Stimulated activated CD4-positive, alpha-beta T cell treated with anti-CD3 and anti-CD28 coated beads, Interleukin-12 subunit alpha, Interleukin-12 subunit beta, amount 100 ng/mL, for 24 hours (primary cell): ENCODE measurements at places on chromosomes 6 and 20.

GRCh38 chr6:29827579-29828470 lies at the start of gene HLA-G:
TSS of gene HLA-G (plus strand) at chr6:29827825. CDS start at chr6:29827845, 20 bp downstream.
- DNase-seq, result no peak

GRCh38 chr6:143980921-143981320 lies 27.1 kb downstream of the PLAGL1 start:
- no peak for DNase-seq

GRCh38 chr6:158708239-158708638 lies 58.4 kb downstream of the SYTL3 start:
- DNase-seq, result no peak

- DNase-seq, result no peak
Measured at GRCh38 chr20:23459461-23460150, 6.9 kb upstream of the CST11 start.

DNA sequence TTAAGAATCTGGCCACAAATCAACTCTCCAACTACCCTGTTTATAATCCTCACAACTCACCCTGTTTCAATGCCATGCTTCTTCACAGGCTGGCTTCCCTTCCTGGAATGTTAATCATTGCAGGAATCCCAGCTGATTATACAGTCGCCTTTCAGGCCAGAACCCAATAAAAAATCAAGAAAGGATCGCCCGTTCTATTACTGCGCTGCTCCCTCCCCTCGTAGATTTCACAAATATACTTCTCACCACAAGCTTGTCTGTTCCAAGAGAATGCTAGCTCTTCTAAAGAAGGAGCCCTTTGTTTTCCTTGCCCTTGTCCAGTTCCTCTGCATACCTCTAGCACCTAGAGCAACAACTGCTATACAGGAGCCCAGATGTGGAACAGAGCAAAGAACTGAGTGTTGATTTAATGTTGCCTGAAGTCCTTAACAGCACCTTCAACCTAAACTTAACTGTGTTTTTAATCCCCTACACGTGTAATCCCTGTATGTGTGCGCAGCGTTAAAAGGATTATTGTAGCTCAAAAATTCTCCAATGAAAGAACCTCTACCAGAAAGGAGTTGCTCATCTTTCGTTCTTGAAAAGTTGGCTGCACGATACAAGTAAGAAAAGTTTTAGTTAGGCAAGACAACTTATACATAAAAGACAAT lies 988 bp downstream of the ECHDC1 start:
- no peak for DNase-seq

DNA sequence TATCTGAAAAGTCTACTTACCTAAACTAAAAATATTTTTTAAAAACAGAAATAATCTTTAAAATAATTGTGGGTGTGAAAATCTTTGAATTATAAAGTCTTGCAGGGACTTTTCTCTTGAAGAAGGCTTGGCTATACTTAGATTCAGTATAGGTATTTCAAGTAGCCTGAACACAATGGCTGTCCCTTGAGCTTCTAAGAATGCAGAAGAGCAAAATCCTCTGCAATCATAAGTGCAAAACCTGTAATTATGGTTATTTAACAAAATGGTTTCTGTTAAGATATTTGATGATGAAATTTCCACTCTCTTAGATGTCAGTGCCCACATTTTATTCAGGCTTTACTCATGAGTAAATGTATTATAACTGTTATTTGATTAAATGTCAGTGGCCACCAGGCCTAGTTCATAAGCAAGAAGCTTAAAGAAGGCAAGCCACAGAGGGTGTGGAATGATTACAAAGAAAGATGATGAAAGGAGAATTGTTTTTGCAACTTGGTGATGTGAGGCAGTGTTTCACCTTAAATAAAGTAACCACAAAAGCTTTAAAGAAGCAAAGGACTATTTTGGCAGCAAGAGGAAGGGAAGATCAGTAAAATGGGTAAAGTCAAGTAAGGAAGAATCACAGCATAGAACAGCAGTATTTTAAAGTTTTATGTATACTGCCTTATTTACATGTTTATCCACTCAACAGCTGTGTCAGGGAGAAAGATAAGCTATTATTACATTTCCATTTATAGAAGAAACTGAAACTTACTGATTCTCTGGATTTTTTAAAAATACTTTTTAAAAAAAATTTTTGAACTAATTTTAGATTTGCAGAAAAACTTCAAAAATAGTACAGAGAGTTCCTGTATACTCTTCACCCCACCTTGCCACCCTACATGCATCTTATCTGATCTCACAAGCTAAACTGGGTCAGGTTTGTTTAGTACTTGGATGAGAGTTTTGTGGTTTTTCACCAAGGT lies 351.2 kb upstream of the RUNX2 start:
- DNase-seq, result no peak

DNA sequence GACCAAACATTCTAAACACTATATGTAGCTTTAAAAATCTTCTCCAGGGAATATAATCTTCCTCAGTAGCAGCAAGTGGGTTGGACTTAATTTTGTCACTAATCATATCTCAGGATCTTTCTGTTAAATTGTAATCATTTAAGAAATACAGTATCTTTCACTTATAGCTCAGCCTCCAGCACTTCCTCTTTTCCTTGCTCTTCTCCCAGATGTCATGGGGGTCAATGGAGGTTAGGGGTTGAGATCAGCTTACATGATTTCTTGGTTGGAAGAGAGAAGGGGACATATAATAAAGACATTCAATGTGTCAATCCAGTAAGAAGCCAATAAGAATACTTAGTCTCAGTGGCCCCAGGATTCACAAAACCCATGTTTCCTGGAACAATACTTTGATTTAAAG lies 15.7 kb upstream of the REPS1 start:
- DNase-seq, result no peak

DNA sequence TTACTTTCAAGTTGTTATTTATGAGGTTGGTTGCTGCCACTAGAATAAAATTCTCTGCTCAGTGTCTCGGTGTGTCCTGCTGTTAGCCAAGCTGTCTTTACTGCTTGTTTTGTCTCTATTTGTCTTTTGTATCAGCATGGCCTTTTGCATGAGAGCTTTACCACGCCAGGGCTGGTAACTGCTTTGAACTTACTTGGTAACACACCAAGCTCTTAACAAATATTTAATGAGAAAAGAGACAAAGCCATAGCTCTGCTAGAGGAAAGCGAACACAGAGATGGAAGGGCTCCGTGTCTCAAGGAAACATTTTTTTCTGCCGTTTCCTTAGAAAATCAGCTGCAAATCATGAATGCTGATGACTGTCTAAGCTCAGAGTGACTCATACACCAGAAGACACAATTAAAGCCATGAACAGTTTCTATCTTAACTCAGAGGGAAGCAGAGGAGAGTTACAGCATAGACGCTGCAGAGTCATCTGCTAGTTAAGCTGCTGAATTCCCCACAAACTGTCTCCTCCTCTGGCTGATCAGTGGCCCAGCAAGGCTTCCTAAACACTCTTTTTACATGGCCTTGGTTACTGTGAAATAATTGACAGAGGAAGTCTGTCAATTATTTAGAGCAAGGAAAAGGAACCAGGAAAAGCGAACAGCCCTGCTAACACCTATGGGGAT lies 44.8 kb downstream of the AGPAT4 start:
- DNase-seq, result no peak

DNA sequence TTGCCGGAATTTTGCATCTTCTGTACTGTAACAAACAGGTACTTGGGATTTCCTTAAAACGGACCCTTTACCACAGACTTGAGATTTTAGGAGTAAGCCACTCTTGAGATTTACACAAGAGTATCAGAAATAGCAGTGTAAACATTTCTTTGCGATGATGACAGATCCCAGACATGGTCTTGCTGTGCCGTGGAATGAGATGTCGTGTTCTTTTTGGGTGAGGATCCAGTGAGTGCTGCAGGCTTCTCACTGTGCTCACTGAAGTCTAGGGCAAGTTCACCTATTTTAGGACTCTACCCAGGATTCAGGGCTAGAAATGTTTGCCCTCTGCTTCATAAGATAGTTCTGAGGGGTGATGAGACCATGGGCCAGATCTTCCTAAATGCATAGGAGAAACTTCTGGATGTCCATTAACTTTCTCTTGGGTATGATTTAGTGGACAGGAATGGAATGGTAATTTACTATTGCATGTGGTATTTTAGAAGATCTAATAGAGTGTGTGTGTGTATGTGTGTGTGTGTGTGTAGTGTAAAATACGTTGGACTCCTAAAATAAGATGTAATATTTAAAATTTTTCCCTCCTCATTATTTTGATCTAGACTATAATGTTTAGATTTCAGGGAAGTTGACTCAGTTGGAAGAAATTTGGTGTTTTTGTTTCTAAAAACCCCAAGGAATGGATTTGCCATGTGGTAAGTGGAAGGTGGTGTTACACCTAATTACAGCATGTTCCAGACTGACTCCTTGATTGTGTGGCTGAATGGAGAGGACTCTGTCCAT lies 8.5 kb downstream of the LRRC1 start:
- no peak for DNase-seq

- no peak for DNase-seq
Measured at GRCh38 chr6:83605517-83605916, 93.2 kb downstream of the PRSS35 start.

GRCh38 chr6:6565488-6565887 lies 23.0 kb upstream of the LY86 start:
- no peak for DNase-seq

GRCh38 chr6:16998461-16998860 lies 103.4 kb upstream of the STMND1 start:
- no peak for DNase-seq

GRCh38 chr20:906001-906520 lies 10.1 kb downstream of the ANGPT4 start:
- no peak for DNase-seq

- no peak for DNase-seq
Measured at GRCh38 chr20:7087803-7088202, 320.3 kb downstream of the BMP2 start.

DNA sequence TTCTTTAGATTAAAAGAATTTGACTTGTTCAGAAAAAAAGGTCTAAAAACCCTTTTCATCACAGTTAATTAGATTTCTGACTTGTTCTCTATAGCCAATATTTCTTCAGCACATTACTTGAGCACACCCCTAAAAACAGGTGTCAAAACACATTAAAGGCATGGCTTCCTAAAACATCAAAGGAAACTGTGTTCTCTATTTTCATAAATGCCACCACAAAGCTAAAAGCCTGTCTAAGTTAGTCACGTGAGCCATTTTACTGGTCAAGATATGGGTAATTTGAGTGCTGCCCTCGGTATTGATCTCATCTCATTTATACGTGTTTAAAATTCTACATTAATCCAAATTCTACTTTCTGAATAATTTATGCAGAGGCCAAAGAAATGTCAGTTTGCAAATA lies 580.5 kb downstream of the HAO1 start:
- no peak for DNase-seq

DNA sequence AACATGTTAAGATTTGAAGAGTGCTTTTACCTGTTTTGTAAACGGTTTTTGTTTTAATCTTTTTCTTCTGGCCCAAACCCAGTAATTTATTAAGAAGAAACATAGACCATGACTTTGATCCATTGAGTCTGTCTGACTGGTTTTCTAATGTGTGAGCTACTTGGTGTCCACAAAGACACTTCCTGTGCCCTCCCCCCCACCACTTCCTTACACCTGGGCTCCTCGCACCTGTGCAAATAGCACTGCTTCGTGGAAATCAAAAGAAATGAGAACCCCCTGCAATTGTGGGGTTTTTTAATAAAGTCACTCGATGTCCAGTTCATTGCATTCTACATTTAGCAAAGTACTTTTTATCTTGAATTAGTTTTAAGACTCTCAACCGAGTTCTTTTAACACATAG lies 65.5 kb downstream of the SMOC2 start:
- no peak for DNase-seq

DNA sequence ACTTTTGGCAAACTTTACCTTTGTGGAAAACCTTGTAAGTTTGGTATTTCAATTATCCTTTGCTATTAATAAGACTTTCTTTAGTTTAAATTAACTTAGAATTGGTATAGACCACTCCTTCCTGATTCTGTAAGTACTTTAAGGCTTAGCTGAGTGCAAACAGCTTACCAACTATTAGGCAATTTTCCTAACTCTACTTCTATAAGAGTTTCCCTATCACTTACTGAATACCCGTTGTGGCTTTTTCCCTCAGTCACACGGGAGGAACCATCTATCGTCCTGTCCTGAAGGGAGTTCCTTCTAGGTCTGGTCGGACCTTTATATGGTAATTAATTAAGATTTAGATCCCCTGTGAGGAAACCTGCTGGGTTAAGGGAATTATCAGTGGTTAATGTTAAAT lies 9.6 kb downstream of the SLC35A1 start:
- DNase-seq, result no peak

DNA sequence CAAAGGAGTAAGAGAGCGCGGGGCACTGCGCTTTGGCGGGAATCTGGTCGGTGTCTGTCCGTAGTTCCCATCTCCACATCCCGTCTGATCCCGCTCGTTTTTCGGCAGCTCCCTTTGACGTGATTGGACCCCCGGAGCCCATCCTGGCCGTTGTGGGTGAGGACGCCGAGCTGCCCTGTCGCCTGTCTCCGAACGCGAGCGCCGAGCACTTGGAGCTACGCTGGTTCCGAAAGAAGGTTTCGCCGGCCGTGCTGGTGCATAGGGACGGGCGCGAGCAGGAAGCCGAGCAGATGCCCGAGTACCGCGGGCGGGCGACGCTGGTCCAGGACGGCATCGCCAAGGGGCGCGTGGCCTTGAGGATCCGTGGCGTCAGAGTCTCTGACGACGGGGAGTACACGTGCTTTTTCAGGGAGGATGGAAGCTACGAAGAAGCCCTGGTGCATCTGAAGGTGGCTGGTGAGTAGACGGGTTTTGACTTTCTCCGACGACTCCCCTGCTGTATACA lies 1.4 kb downstream of the BTN1A1 start:
- peak; percentile 9 for DNase-seq

GRCh38 chr6:106249658-106250057 lies 75.9 kb downstream of the ATG5 start:
- DNase-seq, result no peak

GRCh38 chr6:73704260-73704659 lies 8.3 kb downstream of the CD109 start:
- DNase-seq, result no peak

DNA sequence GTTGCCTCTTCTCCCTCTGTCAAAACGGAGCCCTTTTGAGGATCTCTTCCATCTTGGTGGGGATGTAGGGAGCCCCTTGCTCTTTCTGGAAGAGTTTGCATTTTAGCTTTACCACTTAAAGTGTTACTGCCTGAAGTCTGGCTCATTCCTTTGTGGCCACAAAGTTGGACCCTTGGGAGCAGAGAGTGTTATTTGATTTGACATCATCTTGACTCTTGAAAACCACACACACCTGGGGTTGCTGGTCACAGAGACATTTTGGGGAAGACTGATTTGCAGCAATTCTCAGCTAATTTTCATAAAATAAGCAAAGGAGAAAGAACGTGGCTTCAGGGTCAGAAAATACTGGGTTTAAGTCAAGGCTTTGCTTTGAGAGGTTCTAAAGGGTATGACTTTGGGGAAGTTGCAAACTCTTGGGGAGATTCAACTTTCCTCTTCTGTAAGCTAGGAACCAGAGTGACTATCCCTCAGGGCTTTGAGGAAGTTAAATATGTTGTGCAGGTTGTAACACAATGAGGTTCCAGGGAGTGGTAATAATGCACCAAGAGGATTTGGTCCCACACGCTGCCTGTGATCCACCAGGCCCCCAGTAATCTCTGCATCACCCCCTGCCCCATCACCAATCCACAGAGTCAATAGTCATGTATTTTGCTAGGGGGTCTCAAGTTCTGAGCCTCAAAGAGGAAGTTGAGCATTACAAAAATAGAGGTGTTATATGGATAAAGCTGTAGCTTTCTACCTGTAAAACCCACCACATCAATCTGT lies 141.6 kb upstream of the SLC24A3 start:
- DNase-seq, result no peak
